Epithelial cell of proximal tubule (primary cell): ENCODE measurements at places on chromosomes 12 and 14. TPM values are rescaled to one million over a fixed set of nuclear protein-coding genes. Genes with fewer than 3 reads are reported as not detected.
A peak's percentile ranks its signal among the peaks of the same experiment; 100 is the strongest.

- peak; percentile 13 for DNase-seq
Observed at GRCh38 chr14:86654558-86655184, 1124.7 kb downstream of the FLRT2 start.

DNA sequence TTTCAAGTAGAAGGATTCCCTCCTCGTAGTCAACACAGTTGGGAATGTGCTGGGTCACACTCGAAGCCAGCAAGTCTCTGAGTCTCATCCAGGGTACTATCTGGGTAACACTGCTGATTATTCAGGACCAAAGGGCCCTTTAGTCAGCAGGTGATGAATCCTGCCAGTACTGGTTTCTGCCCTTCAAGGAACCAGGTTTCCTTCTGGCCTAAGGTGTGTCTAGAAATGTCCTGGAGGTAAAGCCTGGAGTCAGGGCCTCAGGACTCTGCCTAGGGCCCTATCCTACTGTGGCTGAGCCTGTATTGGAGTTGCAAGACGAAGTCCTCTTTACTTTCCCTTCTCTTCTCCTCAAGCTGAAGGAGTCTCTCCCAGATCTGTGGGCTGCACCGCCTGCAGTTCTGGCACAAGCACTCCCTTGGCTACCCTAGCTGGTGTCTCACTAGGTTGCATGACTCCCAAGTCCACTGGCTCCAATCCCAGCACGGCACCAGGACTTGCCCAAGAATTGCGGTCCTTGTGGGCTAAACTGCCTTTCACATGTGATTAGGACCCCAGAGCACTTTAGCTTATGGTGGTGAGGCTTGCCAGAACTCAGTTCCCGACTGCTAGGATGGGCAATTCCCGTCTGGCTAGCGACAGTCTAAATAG lies 193.7 kb upstream of the PDE3A start:
- DNase-seq, result no peak

DNA sequence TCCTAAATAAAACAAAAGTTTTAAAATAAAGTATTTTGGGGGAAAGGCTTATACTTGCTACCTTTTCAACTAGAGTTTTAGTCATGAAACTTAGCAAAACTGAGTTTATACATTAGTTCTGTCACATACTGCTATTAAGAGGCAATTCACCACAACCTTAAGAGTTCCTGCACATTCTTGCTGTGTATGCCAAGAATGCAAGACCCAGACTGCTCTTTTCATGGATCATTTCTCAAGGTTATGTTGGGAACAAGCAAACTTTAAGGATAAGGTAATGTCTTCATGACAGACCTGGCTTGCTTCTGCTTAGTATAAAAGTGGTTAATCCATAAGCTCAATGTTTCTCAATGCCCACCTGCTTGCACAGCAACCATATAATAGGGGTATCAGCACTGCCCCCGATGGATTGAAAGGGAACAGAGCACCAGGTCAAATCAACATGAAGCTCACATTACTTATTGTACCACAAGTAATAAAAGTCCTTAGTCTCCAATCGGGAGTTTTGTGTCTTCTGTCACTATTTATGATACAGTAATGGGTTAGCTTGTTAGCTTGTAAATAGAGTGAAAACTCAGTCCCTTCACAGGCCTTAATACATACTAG lies 67.6 kb downstream of the KIF21A start:
- peak; percentile 52 for DNase-seq

- DNase-seq, result no peak
Observed at GRCh38 chr12:75487308-75487707, 6.8 kb downstream of the GLIPR1 start.

- DNase-seq, result no peak
Observed at GRCh38 chr12:70332236-70332635, 33.9 kb upstream of the KCNMB4 start.

- DNase-seq, result no peak
Observed at GRCh38 chr12:52147964-52148463, 43.8 kb downstream of the KRT80 start.

DNA sequence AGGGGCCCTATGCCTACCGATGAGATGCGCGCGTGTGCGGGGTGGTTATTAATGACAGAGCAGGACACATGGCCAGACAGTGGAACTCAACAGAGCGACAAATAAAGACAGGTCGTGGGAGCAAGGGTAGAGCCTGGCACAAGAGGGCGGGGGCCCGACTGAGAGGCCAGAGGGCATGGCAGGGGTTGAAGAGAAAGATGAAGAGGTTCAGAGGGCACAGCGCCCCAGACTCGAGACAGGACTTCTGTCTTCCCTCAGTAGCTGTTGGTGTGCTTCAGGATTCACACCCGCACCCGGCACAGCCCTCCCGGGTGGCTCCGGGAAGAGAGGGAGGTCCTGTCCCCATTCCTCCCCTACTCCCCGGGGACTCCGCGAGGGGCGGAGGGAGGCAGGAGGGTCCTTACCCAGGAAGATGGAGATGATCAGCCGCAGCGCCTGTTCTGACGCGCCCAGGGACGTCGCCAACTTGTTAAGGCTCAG lies 366 bp downstream of the LPCAT3 start:
- DNase-seq, result no peak

- no peak for DNase-seq
Observed at GRCh38 chr12:45634273-45634917, 95.1 kb upstream of the ARID2 start.

DNA sequence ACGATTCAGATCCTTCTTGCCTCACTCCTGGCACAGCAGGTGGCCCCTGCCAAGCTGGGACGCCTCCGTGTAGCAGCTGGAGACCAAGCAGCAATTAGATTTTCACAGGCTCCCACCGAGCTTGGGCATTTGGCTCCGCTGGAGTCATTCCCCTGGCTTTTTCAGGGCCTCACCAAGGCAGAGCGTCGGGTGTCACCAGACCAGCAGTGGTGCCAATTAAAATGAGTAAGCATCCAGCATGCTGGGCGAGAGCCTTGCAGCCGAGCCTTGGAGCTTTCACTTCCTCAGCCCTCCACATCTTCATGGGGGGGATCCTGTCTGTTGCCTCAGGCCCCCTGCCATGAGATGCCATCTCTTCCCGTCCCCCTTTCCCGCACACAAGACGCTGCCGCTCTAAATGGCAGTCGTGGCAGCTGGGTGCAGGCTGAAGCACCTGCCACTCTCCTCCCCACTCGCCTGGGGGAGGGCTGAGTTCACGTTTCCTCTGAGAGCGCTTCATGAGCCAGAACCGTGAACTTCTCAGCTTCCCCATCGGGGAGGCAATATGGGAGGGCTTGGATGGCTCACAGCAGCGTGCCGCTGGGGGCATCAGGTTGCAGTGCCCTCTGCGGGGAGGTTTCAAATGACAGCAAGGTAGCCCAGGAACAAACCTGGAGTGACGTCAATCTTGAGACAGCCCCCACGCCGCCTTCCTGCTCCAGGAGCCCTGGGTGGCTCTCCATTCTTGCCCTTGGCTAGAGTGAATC lies 11.7 kb downstream of the TPCN1 start:
- DNase-seq, result no peak

DNA sequence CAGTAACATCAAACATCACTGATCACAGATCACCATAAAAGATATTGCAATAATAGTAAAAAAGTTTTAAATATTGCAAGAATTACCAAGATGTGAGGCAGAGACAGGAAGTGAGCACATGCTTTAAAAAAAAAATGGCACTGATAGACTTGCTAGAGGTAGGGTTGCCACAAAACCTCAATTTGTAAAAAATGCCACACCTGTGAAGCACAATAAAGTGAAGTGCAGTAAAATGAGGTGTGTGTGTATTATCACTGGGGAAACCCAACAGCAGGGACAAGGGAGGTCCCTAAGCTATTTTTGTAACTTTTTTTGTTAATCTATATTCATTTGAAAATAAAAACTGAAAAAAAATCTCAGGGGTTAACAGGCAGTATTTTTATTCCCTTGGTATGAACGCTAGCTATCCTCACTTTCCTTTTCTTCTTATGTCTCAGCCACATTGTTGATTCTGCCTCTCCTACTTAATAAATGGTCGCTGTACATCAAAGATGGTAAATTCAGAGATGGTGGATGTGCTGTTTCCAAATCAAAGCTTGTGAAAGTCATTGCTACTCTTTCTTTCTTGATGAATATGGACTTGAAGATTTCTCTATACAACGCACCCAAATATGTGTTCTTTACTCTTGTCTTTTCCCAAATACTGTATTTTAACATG lies 14.0 kb upstream of the KLRD1 start:
- no peak for DNase-seq

DNA sequence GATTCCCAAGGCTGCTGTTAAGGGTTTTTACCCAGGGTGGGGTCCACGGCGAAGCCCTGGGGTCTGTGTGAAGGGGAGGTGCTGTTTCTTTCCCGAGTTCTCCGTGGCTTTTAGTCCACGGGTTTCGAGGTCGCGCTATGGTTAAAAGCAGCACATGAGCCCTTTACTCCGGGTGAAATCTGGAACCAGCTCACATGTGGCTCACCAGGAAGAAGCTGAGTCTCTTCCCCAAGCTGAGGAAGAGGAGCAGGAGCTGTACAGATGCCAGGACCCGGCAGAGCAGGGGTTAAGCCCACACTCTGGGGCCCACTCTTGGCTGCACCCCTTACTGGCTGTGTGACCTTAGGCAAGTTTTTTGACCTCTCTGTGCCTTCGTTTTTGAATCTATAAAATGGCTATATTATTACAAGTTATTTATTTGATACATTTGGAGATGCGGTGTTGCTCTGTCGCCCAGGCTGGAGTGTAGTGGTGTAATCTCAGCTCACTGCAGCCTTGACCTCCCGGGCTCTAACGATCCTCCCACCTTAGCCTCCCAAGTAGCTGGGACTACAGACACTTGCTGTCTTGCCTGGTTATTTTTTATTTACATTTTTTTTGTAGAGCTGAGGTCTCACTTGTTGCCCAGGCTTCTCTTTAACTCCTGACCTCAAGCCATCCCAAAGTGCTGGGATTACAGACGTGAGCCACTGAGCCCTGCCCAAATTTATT lies 266.3 kb downstream of the AACS start:
- no peak for DNase-seq

- DNase-seq, result no peak
Observed at GRCh38 chr12:129064209-129064855, 211.1 kb downstream of the GLT1D1 start.

DNA sequence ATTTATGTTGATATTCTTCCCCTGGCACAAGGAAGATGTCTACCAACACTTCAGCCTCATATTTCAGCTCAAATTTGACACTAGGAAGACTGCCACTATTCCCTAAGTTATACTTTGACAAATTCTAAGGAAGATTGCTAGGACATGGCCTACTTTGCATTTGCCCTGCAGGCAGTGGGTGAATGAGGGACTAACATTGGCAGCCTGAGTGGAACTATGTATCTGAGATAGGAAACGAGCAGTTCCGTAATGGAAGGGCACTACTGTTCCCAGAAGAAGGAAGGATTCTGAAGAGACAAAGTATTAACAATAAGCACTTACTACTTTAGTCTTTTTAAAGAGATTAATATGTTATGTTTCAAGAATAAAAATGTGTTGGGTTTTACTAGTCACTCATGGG lies 115.1 kb downstream of the SLC16A7 start:
- DNase-seq, result no peak

- no peak for DNase-seq
Observed at GRCh38 chr14:95516554-95517181, at the start of gene SYNE3. SYNE3 (minus strand) TSS chr14:95516650; CDS start chr14:95475821, 40,829 bp downstream.

DNA sequence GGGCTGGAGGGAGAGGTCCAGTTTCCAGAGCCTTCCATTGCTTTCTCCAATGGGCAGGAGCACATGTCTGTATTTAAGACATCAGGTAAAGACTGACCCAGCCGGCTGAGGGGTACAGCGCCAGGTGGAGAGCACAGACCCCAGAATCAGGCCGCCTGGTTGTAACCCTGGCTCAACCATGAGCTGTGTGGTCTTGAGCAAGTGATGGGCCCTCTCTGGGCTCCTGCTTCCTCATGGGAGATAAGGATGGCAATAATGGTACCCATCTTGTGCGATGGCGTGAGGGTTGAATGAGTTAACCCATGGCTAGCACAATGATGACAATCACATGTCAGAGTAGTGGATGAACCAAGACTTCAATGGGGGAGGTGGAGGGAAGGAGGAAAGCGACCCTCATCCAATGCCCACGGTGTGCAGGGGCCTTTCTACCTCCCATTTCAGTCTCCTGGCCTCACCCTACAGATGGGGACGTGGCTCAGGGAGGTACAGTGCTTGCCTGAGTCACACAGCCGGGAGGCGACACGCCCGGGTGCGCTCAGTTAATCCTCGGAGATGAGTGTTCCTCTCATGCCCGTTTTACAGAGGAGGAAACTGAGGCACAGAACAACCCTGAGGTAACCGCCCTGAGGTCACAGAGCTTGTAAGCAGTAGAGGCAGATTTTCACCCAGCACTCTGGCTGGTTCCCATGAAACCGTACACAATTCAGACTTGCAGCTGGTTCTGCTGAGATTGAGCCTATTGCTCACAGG lies 163.9 kb downstream of the RBM19 start:
- DNase-seq, result no peak

- no peak for DNase-seq
Observed at GRCh38 chr12:132280406-132280805, 49.0 kb downstream of the GALNT9 start.

DNA sequence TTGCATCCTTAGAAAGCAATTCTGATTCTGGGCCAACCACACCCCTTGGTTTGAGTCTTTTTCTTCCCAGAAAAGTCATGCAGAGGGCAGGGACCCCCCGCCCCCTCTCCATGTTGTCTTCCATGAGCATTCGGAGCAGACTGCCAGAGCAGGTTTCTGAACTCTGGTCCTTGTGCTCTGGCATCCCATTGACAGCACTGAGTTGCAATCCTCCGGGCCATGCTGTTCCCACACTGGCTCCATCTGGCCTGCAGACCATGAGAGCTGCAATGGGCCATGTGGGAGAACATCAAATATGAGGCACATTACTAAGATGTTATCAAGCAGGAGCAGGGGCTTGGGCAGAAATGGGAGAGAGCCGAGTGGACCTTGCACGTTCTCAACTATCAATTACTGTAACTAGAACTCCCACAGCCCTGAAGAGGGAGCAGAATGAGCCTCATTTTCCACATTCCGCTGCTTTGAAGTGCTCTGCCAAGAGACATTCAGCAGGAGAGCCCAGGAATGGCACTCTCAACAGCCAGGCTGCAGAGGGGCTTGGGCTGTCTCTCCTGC lies 157.4 kb downstream of the STXBP6 start:
- DNase-seq, result no peak

DNA sequence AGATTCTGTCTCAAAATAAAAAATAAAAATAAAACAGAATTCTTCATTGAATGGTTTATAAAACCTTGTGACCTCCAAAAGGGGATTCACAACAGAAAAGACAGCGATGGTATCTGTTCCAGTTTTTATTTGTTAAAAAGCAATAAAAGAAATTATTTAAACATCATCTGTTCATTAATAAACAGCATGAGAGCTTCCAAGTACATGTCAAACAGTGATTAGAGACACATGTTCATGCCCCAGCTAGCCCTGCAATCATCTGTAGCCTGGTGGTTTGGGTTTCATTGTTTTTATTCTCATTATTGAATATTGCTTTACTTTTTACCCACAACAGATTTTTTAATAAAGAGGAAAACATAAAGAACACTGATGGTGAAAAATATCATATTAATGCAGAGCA lies 173.3 kb downstream of the ANO2 start:
- no peak for DNase-seq

- DNase-seq, result peak; percentile 3
Observed at GRCh38 chr14:93369713-93370266, 22.8 kb downstream of the COX8C start.

- DNase-seq, result no peak
Observed at GRCh38 chr12:64064706-64065105, 157.4 kb downstream of the KICS2 start.

Gene DHH
- 0.14 and 0.52 TPM in 2 replicates for total RNA-seq

Gene PDE3A
- 1.3 and 1.6 TPM in 2 replicates for total RNA-seq

Gene KRT80
- 18.0 and 32.1 TPM in 2 replicates for total RNA-seq

Gene HOXC5
- total RNA-seq, result 0.80 and 1.2 TPM in 2 replicates

Gene HOXC11
- 0.51 and 1.0 TPM in 2 replicates for total RNA-seq

Gene RNASE7
- total RNA-seq, result 0.86 TPM in 1 of 2 replicates, not detected in the other

Gene BHLHE41
- 1.3 and 5.2 TPM in 2 replicates for total RNA-seq

Gene WIF1
- not detected in 2 replicates for total RNA-seq

Gene SLC7A8
- total RNA-seq, result 1.4 and 3.3 TPM in 2 replicates

Gene KRT77
- total RNA-seq, result not detected in 2 replicates

Gene TAS2R9
- total RNA-seq, result not detected in 2 replicates

Gene DERA
- total RNA-seq, result 52.6 and 76.0 TPM in 2 replicates
